ENCODE measurements at places on chromosomes 2 and 18.

GRCh38 chr2:161761160-161761559 lies 136.9 kb downstream of the SLC4A10 start:
- no peak for DNase-seq

- DNase-seq: no peak
These were observed 14.2 kb upstream of the POLI start for GRCh38 chr18:54255141-54255540.

- no peak for DNase-seq
These were observed 206.8 kb downstream of the CLIP4 start for GRCh38 chr2:29322011-29322410.

DNA sequence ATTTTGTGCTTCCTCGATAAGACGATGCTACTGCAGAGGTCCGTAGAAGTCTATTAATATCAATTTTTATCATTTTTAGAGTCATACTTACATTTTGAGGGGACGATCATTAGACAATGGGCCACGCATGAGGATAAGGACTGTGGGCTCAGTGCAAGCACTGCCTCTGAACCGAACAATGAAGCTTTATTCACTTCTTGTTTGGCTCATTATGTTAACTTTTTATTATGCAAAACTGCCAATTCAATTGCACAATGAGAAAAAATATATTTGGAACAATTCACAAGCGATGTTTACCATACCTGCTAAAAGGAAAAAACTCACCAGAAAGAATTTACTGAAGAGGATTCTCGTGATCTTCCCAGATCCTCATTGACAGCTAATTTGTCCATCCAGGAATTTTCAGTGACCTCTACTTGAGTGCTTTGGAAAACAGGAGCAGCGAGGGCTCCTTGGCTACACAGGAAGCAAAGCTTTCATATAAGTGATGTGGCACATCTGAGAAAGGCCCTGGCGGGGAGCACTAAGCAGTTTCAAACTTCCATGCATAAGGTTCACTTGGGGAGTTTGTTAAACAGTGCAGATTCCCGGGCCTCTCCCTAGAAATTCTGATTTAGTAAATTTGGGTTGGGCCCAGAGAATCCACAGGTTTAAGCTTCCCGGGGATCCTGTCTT lies 13.3 kb upstream of the CAPN13 start:
- no peak for DNase-seq

DNA sequence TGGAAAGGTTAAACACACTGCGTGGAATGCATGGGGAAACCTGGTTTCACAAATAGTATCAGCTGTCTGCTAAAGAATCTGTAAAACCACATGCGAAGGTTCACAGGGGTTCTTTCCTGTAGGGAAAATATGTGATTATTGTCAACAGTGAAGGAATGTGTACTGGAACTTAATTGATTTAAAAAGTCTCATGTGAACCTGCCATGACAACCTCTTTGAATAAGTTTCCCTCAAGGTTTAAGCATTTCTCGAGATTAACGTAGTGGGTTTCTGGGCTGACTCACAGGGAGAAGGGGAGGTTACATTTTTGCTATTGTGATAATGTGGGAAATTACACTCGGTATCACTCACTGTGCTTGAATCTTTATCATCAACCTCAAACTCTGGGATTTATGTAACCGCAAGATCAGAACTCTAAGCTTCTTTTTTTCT lies 28.2 kb upstream of the IL1R1 start:
- DNase-seq: no peak

- DNase-seq: peak; percentile 68
These were observed at the start of gene THUMPD2 for GRCh38 chr2:39778775-39779340. Gene THUMPD2, minus strand, starts transcription at chr2:39779258. Its CDS starts 19 bp downstream, at chr2:39779239.

GRCh38 chr2:109376115-109376514 lies 237.7 kb downstream of the SEPTIN10 start:
- no peak for DNase-seq

DNA sequence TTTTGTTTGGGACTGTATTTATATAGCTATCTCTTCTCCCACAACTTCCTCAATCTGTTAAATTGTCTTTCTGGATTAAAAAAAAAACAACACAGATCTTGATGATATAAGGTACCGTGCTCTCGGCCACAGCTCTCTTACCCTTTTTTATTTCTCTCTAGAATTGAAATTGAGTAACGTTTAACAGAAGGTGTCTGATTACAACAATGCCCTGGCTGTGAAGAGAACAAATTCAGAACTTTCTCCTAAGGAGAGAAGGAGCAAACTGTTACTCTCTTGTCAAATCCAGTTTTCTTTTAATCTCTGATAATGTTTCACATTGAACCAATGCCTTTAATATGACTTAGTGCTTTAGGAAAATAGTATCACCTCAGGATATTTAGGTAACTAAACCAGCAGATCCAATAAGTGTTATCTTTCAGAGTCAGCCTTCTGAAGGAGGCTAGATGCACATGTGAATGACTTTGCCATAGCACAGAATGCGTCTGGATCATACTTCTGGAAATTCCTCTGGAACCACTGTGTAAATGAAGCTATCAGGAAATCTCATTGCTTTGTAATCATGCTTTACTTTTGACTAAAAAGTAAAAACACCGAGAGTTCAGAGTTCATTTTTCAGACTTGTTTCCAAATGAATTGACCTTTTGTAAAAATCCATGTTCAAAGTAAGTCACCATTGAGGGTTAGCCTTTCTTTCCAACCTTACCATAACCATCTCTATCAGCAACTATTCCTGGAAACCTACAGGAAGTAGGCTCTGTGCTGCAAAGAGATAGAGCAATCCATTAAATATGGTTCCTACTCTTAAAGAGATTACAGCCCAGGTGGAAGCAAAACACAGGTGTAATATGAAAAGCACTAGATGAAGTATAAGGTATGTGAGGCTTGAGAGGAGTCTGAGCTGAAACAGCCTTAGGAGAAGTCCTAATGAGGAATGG lies 147.0 kb upstream of the OSR1 start:
- DNase-seq: no peak

- no peak for DNase-seq
These were observed 50.6 kb upstream of the OSR1 start for GRCh38 chr2:19409046-19409445.

DNA sequence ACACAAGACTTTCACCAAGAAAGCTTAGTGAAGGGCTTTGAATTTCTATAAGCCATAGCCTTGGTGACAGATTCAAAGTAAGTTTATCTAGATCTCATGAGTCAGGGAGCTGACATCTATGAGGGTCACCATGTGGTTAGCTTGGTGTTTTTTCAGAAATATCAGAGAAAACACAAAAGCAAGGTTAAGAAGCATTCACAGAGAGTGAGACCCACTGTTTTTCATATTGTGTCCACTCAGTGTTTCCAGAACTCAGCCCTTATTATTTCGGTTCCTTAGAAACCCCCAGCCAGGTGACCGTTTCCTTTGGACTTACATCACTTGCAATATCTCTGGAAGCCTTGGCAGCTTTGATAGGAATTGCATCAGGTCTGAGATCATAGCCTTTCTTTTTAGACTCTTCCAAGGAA lies 76.6 kb downstream of the NEB start:
- DNase-seq: no peak

- no peak for DNase-seq
These were observed 11.1 kb upstream of the SKOR2 start for GRCh38 chr18:47262301-47263149.

DNA sequence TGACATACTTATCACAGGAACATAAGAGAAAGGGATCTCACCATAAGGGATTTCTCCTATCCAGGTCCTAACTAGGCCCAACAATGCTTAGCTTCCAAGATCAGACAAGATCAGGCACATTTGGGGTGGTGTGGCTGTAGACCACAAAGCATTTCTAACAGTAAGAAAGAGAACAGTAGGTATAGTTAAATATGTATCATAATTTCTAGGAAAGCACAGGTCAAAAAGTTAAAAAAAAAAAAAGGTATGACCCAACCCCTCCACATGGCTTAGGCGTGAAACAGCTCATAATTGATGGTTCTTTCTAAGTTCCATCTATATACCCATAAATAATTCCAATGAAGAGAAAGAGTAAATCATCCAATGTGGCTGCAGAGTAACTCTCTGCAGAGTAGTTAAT lies 6.9 kb downstream of the PRKD3 start:
- no peak for DNase-seq

DNA sequence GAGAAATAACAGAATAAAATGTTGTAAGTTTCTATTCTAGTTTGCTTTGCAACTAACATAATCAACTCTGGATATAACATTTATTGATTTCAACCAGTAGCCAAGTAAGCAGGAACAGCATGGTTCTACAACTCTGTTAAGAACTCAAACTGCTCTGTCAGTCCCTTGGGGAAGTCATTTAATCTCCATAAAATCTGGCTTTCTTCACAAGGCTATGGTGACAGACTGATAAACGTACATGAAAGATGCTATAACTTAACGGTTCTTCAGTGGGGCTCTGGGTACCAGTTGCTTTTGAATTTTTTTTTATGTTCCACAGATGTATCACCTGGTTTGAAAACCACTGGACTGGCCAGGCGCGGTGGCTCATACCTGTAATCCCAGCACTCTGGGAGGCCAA lies 10.3 kb downstream of the PSME4 start:
- no peak for DNase-seq

DNA sequence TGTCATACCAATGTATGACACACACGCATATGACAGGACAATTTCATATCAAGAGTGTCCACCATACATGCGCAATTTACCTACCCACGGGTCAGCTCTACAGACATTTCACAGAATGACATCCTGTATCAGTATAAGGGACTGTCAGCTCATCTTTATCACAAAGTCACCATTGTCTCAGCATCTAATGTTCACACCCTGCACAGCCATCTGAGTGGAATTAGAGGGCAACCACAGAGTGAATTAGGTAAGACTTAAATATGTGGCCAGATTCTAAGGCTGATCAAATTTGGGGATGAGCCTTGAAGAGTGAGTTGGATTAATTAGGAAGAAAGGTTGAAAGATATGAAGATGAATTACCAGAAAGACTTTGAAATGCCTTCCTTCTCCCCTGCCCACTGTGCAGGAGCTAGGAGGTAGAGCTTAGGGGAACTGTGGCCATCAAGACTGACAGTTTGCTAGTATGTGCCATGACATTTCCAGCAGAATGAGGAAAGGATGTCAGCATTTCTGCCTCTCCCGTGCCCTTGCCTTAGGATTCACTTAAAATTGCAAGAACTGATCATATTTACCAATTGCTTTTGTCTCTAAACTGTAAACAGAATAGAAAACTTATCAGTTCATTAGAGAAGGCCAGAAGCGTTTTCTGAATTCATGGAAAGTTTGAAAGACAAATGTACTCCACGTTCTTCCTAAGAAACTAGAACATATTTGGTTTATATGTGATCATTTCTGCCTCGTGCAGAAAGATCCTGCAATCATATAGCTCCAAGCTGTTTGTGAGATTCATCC lies 121.1 kb downstream of the DDX1 start:
- DNase-seq: no peak

DNA sequence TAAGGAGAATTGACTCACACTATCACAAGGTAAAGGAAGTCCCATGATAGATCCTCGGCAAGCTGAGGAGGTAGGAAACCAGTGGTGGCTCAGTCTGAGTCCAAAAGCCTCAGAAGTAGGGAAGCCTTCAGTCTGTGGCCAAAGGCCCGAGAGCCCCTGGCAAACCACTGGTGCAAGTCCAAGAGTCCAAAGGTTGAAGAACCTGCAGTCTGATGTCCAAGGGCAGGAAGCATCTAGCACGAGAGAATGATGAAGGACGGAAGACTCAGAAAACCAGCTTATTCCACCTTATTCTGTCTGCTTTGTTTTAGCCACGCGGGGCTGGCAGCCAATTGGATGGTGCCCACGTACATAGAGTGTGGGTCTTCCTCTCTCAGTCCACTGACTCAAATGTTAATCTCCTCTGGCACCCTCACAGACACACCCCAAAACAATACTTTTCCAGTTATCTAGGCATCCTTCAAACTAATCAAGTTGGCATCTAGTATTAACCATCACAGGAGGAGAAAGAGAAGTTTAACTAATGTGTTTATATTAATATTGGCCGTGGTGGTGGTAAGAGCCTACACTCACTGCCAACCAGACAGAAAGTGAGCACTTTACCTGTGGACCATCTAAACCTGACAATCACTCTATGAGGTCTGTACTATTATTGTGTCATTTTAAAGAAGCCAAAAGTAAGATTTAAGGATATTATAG lies 8.1 kb upstream of the TRIB2 start:
- no peak for DNase-seq

DNA sequence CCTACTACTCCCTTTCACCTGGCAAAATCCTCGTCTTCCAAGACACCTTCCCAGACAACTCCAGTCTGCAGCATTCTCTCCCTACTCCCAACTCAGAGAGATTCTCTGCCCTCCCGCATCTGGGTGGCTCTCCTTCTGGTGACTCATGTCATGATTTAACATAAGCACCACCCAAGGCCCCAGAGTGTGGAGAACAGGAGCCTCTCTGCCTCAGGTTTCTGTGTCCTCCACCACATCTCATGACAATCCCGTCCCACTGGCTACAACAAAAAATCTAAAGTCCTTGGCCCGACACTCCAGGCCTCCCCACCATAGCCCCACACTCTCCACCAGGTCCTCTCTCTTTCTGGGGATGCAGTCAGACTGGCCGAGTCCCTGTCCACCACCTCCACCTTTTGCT lies 197.1 kb downstream of the BCL11A start:
- DNase-seq: no peak

GRCh38 chr2:19559596-19560240 lies 201.3 kb upstream of the OSR1 start:
- DNase-seq: no peak

GRCh38 chr2:176356251-176356650 lies 87.0 kb downstream of the MTX2 start:
- no peak for DNase-seq

Measured in GM12892 (cell line).